ENCODE measurements at places on chromosomes 5 and 9.
A peak's percentile ranks its signal among the peaks of the same experiment; 100 is the strongest.

GRCh38 chr9:70406434-70406862 lies 8.0 kb downstream of the KLF9 start:
- DNase-seq = no peak

DNA sequence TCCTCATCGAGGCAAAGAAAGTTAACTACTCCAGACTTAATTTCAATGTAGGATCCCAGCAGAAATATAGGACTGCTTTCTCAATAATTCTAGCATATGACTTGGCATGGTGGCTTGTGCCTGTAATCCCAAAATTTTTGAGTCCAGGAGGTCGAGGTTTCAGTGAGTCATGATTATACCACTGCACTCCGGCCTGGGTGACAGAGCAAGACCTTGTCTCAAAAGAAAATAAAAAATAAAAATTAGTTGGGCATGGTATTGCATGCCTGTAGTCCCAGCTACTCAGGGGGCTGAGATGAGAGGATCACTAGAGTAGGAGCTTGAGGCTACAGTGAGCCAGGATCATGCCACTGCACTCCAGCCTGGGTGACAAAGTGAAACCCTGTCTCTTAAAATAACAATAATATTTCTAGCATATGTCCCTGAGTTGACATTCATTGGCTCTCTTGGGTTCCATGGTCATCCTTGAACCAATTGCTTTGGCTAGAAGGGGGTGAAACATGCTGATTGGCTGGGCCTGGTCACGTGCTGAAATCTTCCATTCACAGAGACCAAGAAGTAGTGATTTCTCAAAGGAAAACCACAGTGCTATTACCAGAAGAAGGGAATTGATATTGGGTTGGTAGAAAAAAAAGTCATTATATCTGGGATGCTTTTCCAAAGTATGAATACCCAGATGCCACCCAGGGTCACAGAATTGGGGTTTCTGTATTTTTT lies 31.6 kb upstream of the GARNL3 start:
- no peak for DNase-seq

- DNase-seq = no peak
Observed at GRCh38 chr9:82673919-82674318, 389.0 kb downstream of the RASEF start.

DNA sequence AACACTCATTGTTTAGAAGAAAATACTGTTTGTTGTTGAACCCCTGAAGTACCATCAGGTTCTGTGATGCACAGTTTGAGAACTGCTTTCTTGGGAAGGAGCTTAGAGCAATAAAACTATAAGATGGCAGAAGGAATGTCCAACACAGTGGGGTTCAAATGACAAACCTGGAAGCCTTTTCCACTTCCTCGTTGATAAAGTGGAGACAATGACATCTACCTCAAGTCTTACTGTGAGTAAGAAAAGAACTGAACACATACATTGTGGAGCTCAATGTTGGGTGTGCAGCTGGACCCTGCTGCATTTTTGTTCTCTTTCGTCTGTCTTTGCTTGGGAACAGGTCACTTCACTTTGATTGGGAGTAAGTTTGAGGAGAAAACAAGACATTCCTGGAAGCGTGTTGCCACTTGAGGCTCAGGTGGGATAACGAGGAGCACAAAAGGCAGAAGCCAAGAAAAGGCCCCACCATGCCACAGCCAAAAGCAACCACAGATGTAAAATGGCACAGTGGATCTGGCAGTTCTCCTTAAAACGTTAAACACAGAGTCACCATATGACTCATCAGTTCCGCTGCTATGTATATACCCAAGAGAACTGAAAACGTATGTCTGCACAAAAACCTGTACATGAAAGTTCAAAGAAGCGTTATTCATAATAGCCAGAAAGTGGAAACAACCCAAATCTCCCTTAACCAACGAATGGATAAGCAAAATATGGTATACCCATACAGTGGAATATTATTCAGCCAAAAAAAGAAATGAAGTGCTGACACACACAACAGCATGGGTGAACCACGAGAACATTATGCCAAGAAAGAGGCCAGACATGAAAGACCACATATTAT lies 42.9 kb upstream of the SUB1 start:
- peak; percentile 68 for DNase-seq

- DNase-seq = peak; percentile 54
Observed at GRCh38 chr5:178461004-178461730, 129.0 kb downstream of the COL23A1 start.

DNA sequence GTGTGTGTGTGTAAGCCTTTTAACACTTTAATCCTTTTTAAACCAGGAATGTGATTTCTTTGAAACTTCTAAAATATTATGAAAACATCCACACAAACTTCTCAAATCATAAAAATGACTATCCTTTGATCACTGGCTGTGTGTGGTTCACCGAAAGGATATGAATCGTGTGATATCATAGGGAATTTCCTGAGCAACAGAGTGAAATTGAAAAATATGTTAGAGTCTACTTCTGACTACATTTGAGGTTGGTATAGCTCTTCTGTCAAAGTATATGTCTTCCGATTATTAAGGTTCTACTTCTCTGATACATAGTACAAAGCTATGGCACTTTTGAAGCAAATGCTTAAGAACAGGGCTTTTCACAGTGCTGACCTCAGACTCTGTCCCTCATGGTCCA lies 40.3 kb downstream of the RGMB start:
- DNase-seq = no peak

DNA sequence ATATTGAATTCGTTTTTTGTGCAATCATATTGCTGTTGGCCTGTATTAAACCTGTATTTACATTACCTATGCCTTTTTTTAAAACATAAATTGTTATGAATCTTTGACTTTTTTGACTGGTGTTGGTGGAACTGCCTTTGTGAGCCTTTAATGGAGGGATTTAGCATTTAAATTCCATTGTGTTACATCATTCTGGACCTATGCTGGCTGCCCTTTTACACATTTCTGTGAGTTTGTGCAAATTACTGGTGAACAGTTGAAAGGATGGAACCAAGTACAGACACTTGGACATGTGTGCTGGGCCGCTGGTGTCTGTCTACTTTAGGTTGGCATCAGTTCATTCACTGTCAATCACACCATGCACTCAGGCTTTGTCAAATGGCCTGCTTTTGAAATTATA lies 3.4 kb downstream of the SNX18 start:
- DNase-seq = no peak

All from activated CD4-positive, alpha-beta memory T cell treated with anti-CD3 and anti-CD28 coated beads, Interleukin-2, amount 10 ng/mL, durations not matched to agents 7 days and 5 days (primary cell).